Sigmoid colon (tissue), 7 donors: ENCODE measurements at places on chromosomes 12 and 14. TPM values are rescaled to one million over a fixed set of nuclear protein-coding genes. Genes with fewer than 3 reads are reported as not detected.

GRCh38 chr14:103367995-103368394 lies 17.2 kb upstream of the MARK3 start:
- no peak overlapping the region for H3K4me3 ChIP-seq
- no peaks in the 10 kb centered on the region for H3K27me3 ChIP-seq
- H3K4me1 ChIP-seq = no peaks in the 10 kb centered on the region
- H3K36me3 ChIP-seq = no peaks in the 10 kb centered on the region
- DNase-seq = no peak

DNA sequence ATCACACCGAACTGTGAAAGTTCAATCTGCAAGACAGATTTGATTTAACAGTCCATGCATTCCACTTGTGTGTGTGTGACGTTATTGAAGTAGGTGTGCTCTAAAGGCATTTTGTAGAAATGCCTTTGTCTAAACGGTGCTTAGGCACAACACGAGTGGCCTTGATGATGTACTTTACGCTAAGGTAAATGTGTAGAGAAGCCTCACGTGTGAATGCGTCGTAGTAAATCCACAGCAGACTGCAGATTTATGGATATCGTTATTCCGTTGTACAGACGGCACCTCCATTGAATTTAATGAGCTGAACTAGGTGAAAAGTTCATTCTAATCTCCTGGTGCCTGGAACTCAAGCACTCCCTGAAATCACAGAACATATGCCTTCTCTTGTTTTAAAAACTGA lies 202.8 kb upstream of the STXBP6 start:
- DNase-seq = no peak
- H3K4me3 ChIP-seq = no peak overlapping the region
- no peaks in the 10 kb centered on the region for H3K4me1 ChIP-seq

DNA sequence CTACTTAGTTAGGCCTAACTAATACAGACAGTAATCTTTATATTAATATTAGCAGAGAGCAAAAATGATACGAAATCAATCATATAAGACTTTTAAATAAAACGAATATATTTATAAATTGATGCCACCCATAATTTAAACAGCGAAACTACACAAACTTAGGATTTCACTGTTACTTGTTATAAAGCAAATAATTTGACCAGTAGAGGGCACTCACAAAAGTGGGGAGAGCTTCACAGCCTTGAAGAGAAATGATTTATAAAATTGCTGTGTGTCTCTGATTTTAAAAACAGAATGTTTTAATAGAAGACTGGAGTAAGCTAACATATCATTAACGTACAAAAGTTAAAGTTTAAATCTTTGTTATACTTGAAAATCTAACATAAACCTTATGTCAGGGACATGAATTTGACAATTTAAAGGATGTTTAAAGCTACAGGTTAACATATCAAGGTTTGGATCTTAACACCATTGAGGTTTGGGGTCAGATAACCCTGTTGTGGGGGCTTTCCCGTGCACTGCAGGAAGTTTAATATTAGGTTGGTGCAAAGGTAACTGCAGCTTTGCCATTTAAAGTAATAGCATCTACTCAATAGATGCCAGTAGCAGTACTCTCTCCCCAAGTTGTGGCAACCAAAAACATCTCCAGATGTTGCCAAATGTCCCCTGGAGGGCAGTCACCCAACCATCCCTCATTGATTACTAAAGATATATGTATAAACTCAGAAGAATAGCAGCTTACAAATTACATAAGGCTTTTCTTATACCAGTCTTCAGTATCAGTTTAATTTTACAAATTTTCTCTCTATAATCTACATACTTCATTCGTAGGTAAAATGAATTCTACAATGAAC lies 9.3 kb downstream of the KRAS start:
- peaks cover 5% of the 10 kb centered on the region for H3K4me1 ChIP-seq
- H3K4me3 ChIP-seq = no peak overlapping the region
- H3K27ac ChIP-seq = peak overlapping the region; percentile 30
- no peak for DNase-seq
- no peaks in the 10 kb centered on the region for H3K27me3 ChIP-seq

- H3K27ac ChIP-seq = peak overlapping the region; percentile 85
- no peak overlapping the region for H3K4me3 ChIP-seq
- H3K36me3 ChIP-seq = peaks cover 4% of the 10 kb centered on the region
- no peak for DNase-seq
- H3K27me3 ChIP-seq = no peaks in the 10 kb centered on the region
Measured at GRCh38 chr14:69087061-69087461, 65.9 kb downstream of the DCAF5 start.

DNA sequence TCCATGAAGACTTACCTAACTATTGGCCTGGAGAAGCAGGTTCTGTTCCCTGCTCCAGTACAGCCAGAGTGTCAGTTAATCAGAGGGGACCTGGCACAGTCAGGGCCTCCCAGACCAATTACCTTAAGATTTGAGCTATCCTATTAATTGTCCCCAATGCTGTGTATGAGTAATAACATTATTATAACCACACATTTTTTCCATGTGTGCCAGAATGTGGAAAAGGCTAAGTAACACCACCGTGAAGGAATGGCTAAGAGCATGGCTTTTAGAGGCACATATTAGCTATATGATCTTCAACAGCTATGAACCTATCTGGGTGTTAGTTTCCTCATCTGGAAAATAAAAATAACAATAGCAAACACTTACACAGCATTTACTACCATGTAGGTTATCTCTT lies 111.1 kb upstream of the RAP1B start:
- no peak overlapping the region for H3K4me3 ChIP-seq
- no peak for DNase-seq
- no peaks in the 10 kb centered on the region for H3K36me3 ChIP-seq
- no peak overlapping the region for H3K27ac ChIP-seq
- H3K27me3 ChIP-seq = no peaks in the 10 kb centered on the region

- no peaks in the 10 kb centered on the region for H3K27me3 ChIP-seq
- DNase-seq = peak; percentile 83
- H3K4me3 ChIP-seq = no peak overlapping the region
- H3K4me1 ChIP-seq = no peaks in the 10 kb centered on the region
Measured at GRCh38 chr12:106978035-106978800, 8.7 kb downstream of the MTERF2 start.

- H3K4me3 ChIP-seq = no peak overlapping the region
Measured at GRCh38 chr12:13451776-13452175, 255.2 kb downstream of the EMP1 start.

GRCh38 chr14:64725261-64725815 lies 21.1 kb downstream of the PLEKHG3 start:
- no peaks in the 10 kb centered on the region for H3K4me1 ChIP-seq
- no peaks in the 10 kb centered on the region for H3K27me3 ChIP-seq
- peaks cover 20% of the 10 kb centered on the region for H3K36me3 ChIP-seq
- H3K27ac ChIP-seq = peak overlapping the region; percentile 90
- H3K4me3 ChIP-seq = no peak overlapping the region
- DNase-seq = peak; percentile 27

GRCh38 chr12:130972586-130972950 lies 18.9 kb downstream of the ADGRD1 start:
- peak overlapping the region; percentile 42 for H3K27ac ChIP-seq
- H3K27me3 ChIP-seq = no peaks in the 10 kb centered on the region
- H3K4me3 ChIP-seq = no peak overlapping the region
- DNase-seq = peak; percentile 32
- H3K4me1 ChIP-seq = no peaks in the 10 kb centered on the region

DNA sequence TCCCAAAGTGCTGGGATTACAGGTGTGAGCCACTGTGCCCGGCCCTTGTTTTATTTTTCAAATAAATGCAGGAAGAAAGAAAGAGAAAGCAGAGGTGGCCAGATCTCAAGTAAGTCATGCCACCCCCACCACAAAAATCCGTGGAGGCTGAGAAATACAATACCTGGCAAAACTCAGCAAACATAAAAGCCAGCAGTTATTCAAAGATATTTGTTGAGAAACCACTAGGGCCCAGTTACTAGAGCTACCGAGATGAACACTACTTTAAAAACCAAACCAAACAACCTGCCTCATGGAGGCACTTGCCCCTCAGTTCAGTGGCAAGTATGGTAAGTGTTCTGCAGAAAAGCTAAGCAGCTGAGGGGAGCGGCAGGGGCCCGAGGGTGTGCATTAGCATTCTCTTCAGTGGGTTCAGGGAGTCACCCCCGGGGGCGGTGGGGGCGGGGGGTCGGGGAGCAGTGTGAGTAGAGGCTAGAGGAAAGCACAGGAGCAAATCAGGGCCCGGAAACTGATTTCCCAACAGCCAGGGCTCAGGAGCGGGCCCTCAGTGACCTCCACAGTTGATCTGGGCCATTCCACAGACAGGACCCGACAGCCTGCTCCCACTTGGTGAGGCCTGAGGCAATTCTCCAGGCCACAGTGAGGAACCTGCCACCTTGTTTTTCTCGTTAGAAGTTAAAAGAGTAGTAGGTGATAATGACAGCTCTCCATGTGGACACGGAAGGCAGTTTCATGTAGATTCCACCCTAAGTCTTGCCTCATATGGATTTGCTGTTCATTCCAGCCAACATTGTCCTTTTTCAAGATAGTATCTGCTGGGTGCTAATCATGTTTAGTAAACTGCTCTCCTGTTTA lies 8.6 kb downstream of the EVL start:
- H3K36me3 ChIP-seq = no peaks in the 10 kb centered on the region
- H3K4me1 ChIP-seq = peaks cover 19% of the 10 kb centered on the region
- no peaks in the 10 kb centered on the region for H3K27me3 ChIP-seq
- no peak overlapping the region for H3K27ac ChIP-seq

- no peaks in the 10 kb centered on the region for H3K27me3 ChIP-seq
- no peak overlapping the region for H3K4me3 ChIP-seq
- H3K36me3 ChIP-seq = no peaks in the 10 kb centered on the region
- no peaks in the 10 kb centered on the region for H3K4me1 ChIP-seq
Measured at GRCh38 chr12:91608542-91608941, 425.9 kb upstream of the DCN start.

- no peaks in the 10 kb centered on the region for H3K4me1 ChIP-seq
- no peaks in the 10 kb centered on the region for H3K36me3 ChIP-seq
- DNase-seq = no peak
Measured at GRCh38 chr14:53226553-53226952, 73.4 kb upstream of the DDHD1 start.

DNA sequence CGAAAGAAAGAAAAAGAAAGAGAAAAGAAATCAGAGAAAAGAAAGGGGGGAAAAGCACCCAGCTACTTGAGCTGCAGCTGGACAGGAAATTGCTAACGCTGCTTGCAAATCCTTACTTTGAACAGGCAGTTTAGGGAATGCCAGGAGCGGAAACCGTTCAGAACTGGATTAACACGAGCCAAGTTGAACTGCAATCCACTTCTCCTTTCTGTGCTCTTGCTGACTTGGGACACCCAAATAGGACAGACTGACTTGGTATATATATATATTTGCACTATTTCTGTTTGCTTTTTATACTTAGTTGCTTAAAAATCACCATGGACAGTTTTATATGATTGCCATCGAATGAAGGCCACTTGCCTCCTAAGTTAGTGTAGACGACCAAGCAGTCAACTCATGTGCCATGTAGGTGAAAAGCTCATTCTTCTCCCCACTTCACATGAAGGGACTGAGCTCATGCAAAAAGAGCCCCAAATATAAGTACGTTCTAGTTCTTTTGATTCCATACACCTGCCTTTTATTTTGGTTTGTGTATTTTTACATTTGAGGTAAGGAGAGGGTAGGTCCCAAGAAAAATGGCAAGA lies 5.5 kb downstream of the DUSP6 start:
- peak overlapping the region; percentile 1 for H3K4me3 ChIP-seq
- H3K27ac ChIP-seq = peak overlapping the region; percentile 59
- H3K4me1 ChIP-seq = peaks cover 14% of the 10 kb centered on the region

GRCh38 chr14:21197418-21198205 lies 41.7 kb upstream of the OR5AU1 start:
- no peaks in the 10 kb centered on the region for H3K36me3 ChIP-seq
- H3K4me1 ChIP-seq = no peaks in the 10 kb centered on the region
- DNase-seq = no peak
- H3K4me3 ChIP-seq = no peak overlapping the region
- no peak overlapping the region for H3K27ac ChIP-seq
- H3K27me3 ChIP-seq = no peaks in the 10 kb centered on the region

- no peak for DNase-seq
- no peaks in the 10 kb centered on the region for H3K27me3 ChIP-seq
- H3K27ac ChIP-seq = no peak overlapping the region
- H3K4me3 ChIP-seq = no peak overlapping the region
- no peaks in the 10 kb centered on the region for H3K36me3 ChIP-seq
Measured at GRCh38 chr14:51157012-51157411, 62.1 kb upstream of the TRIM9 start.

DNA sequence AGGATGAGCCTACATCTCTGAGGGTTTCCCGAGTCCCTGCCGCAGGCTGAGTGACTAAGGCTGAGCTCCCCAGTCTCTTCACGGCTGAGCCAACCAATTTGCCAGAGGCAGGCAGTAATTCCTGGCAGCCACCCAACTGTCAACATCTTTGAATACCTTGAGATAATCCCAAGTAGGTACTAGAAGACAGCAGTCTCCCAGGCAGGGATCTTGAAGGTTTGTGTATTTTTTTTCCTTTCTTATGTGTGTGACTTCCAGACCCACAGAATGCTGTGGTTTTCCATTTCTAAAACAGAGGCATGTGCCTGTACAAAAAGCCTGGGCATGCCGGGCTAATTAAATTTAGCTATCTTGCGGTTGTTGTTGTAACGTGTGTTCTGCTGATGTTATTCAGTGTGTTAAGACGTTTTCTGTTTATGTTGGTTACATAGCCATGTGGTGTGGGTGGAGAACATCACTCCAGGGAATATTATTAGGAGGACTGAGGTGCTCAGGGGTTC lies 155.5 kb downstream of the ANO2 start:
- no peaks in the 10 kb centered on the region for H3K36me3 ChIP-seq
- H3K4me3 ChIP-seq = no peak overlapping the region
- no peaks in the 10 kb centered on the region for H3K27me3 ChIP-seq
- H3K4me1 ChIP-seq = no peaks in the 10 kb centered on the region

- H3K36me3 ChIP-seq = no peaks in the 10 kb centered on the region
- H3K27ac ChIP-seq = no peak overlapping the region
- no peak for DNase-seq
- H3K4me3 ChIP-seq = no peak overlapping the region
- H3K4me1 ChIP-seq = no peaks in the 10 kb centered on the region
Measured at GRCh38 chr14:30484976-30485375, 74.0 kb upstream of the G2E3 start.

DNA sequence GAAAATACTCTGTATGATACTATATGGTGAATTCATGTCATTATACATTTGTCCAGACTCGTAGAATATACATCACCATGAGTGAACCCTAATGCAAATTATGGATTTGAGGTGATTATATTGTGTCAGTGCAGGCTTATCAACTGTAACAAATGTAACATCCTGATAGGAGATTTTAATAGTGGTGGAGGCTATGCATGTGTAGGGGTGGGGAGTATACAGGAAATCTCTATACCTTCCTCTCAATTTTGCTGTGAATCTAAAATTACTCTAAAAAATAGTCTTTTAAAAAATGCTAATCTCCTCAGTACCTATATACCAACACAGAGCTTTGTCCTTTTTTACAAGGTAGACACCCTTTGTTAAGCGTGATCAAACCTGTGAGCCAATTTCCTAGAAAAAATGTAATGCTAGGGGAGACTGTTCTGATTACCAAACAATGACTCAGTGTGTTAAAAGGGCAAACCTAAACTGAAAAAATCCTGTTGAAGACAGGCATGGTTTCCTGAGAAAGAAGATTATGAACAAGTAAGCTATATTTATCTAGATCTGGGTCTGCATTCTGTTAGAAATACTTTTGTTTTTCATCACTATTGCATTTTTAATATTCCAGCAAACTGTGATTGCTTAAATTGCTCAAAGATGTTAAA lies 170.9 kb downstream of the DUSP6 start:
- no peaks in the 10 kb centered on the region for H3K36me3 ChIP-seq
- H3K4me1 ChIP-seq = no peaks in the 10 kb centered on the region

The NOVA1 gene
- 31.9 TPM for total RNA-seq

The PAX9 gene
- not detected for total RNA-seq

The LIN52 gene
- 10.0 TPM for total RNA-seq

The CBX5 gene
- total RNA-seq = 18.6 TPM

The MMP14 gene
- total RNA-seq = 106 TPM

The ADAM21 gene
- 0.27 TPM for total RNA-seq
